BJ (cell line): ENCODE measurements at places on chromosomes 16 and 17. TPM values are rescaled to one million over a fixed set of nuclear protein-coding genes. Genes with fewer than 3 reads are reported as not detected.

The CNGB1 gene
- not detected in 2 replicates for polyA plus RNA-seq

The DPEP2 gene
- 0.10 and 0.25 TPM in 2 replicates for polyA plus RNA-seq

The ITPRIPL2 gene
- 14.9 and 15.8 TPM in 2 replicates for polyA plus RNA-seq

The SPNS3 gene
- not detected in 2 replicates for polyA plus RNA-seq

The NXPH3 gene
- polyA plus RNA-seq: 5.0 and 9.3 TPM in 2 replicates

The PLXDC1 gene
- polyA plus RNA-seq: 1.8 and 5.0 TPM in 2 replicates

The PIMREG gene
- 27.0 and 54.5 TPM in 2 replicates for polyA plus RNA-seq

The GAS2L2 gene
- not detected in 2 replicates for polyA plus RNA-seq

The BCAR1 gene
- polyA plus RNA-seq: 28.9 and 57.3 TPM in 2 replicates

The TBC1D28 gene
- polyA plus RNA-seq: not detected in 2 replicates

The ABI3 gene
- polyA plus RNA-seq: 0.71 and 1.5 TPM in 2 replicates

The C16orf86 gene
- 0.87 and 1.5 TPM in 2 replicates for polyA plus RNA-seq

The SRCIN1 gene
- not detected in 2 replicates for polyA plus RNA-seq

The CASKIN2 gene
- 2.3 and 4.8 TPM in 2 replicates for polyA plus RNA-seq

The SECTM1 gene
- polyA plus RNA-seq: 18.9 and 34.4 TPM in 2 replicates
